ENCODE measurements at places on chromosomes 7 and 10.

DNA sequence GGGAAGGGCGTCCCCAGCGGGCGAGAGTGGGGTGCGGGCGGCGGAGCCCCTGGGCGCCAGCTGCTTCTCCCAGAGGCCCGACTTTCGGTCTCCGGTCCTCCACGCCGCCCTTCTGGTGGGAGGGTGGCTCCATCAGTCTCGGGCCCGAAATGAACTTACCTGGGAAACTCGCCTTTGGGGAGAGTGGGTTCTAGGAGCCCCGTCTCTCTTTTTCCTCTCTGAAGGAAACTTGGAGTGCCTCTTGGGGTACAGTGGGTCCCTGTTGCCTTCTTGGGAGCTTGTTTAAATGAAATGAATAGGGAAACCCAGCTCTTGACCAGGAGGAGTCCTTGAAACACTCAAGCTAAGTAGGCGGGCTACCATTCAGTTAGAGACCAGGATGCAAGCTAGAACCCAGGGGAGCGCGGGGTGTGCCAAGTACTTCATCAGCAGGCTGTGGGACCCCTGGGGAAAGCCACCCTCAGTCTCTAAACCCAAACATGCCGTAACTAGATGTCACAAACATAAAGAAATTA, 1.3 kb downstream of the SLC26A4 start:
- DNase-seq, result no peak

GRCh38 chr10:107418085-107418806, 253.7 kb upstream of the SORCS1 start:
- DNase-seq, result no peak

GRCh38 chr7:46440186-46440585, 519.1 kb upstream of the IGFBP3 start:
- no peak for DNase-seq

DNA sequence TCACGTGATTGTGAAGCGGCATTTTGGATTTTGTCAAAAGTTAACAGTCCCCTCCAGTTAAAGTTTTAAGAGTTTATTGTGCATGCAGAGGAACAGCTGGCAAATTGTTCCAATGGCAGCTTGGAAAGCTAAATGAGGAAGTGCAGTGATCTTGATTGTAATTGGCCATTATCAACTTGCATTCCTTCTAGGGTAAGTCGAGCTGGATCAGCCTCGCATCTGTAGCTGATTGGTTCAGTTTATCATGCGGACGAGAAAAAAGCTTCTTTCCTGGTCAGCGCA, 566 bp downstream of the ZNF789 start:
- peak; percentile 31 for DNase-seq
